ENCODE measurements at places on chromosomes 7 and 10.

DNA sequence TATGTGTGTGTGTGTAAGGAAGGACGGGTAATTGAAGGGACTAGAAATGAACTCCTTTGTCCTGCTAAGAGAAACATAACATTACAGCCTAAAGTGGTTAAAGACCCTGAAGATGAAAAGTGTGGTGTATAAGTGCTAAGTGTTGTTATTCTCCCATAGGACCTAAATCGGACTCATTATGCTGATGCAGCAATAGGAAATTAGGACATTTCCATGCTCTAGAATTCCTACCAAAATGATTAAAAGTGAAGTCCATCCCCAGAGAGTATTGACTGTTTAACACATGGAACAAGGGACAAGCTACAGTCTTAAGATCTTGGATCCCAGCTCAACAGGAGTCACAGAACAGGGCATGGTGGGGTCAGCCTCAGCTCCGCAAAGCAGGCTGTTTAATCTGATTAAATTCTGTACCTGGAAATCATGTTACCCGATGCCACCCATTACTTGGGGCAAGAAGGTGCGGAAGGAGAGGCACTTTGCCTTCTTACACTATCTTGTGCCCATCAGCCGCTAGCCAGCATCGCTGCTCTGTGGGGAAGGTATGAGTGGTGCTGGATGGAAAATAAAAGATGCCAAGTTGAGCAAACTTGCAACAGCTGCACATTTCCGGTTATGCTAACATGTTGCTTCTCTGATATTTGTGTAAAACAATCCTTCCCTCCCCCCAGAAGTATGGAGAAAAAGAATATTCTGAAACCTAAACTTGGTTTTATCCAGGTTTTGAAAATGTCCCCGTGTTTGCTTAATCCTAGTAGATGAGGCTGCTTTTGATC is 100.5 kb downstream of the CREB5 start:
- DNase-seq = no peak

GRCh38 chr10:24536636-24537035 is 187.1 kb downstream of the ARHGAP21 start:
- no peak for DNase-seq

DNA sequence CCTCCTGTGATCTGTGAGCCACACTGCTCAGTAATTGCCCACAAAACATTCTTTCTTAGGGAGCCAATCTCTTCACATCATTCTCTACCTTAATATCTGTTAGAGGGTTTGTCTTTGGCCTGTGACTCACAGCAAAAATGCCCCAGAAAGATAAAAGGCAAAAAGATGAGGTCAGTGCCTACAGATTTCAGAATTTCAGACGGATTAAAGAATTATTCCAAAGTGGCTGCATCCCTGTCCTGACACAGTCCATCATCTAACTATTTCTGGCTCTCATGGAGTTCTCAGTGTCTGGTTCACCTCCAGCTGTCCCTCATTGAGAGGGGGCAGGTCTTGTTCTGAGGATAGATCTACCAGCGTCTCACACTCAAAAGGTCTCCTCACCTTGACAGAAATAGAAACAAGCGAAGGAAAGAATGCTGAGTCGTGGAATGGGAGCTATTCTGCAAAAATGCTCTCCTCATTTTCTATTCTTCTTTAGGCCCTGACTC is 138.5 kb upstream of the AOAH start:
- DNase-seq = no peak

DNA sequence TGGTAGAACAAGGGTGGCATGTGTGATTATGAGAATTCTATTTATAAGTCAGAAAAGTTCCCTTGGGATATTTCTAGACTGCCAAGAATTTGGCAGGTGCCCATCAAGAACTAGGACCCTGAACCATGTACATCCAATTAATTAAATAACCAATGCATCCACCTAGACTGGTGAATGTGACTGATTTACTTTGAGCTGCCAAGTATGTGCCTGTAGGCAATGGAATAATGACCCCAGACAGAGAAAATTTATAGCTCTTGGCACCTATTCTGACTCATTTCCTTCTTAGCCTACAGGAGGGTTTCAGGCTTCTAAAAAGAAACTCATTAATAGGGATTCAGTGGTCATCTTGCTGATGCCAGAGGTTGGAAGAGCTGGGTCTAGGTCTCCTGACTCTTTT is 54.9 kb downstream of the KCNH2 start:
- no peak for DNase-seq

DNA sequence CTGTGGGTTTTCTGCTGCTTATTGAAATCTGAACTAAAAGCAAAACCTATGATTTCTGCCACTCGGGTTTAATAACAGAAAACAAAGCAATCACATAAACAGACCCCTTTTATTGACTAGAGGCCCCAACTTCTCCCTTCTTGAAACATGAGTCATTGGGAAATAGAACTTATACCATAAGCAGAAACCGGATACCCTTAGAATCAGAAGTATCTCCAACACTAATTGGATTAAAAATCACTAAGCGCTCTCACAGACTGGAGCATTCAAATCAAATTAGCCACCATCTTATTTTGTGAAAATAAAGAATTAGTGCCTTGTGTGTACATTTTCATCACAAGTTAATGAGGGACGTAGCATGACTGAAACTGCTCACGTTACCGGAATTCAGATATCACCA is 206.9 kb downstream of the WDR11 start:
- no peak for DNase-seq

DNA sequence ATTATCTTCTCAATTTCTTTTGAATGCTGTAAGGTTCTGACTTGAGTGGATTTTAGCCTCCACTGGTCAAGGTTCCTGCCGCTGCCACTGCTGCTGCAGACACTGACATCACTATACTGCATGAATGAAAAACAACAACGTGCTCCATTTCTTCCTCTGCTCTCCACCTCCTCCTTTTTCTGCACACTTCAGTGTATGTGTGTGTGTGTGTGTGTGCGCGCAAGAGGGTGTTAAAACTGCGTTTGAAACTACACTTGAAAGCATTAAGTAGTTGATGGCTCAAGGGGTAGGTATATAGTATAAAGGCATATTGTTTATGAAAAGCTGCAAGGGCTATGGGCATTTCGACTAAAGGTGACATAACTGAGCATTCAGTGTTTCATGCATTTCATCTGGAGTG is 3.5 kb downstream of the GLCCI1 start:
- DNase-seq = no peak

DNA sequence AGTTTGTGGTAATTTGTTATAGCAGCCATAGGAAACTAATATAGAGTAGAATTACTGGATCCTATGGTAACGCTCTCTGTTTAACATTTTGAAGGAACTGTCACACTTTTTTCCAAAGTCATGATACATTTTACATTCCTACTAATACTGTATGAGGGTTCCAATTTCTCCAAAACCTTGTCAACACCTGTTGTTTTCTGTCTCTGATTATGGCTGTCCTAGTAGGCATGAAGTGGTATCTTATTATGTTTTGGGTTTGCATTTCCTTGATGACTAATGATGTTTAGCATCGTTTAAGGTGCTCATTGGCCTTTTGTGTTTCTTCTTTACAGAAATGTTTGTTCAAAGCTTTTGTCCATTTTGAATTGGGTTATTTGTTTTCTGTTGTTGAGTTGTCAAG is 69.6 kb downstream of the VPS50 start:
- DNase-seq = no peak

- no peak for DNase-seq
These were observed 1189.5 kb downstream of the GATA3 start for GRCh38 chr10:9243941-9244411.

All from iris pigment epithelial cell (primary cell).